ENCODE measurements at places on chromosomes 12 and 14.

GRCh38 chr12:101902641-101903040 is 25.3 kb downstream of the DRAM1 start:
- peaks cover 5% of the 10 kb centered on the region for H3K4me1 ChIP-seq
- no peak overlapping the region for H3K4me3 ChIP-seq
- peak overlapping the region; percentile 38 for H3K27ac ChIP-seq
- no peaks in the 10 kb centered on the region for H3K27me3 ChIP-seq

DNA sequence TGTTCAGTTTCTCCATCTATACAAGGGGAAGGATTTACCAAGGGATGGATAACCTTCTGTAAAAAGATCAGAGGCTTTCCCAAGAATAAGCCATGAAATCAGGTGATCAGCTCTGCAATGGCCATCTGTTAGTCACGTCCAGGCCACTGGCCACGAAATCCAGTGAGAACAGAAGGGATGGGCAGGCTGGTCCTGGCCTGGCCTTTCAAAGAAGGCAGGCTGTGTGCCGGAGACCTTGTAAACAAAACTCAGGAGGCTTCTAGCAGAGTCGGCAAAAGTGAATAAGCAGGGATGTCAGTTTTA is 68.5 kb downstream of the RNF34 start:
- H3K27me3 ChIP-seq: no peaks in the 10 kb centered on the region
- DNase-seq: no peak
- H3K4me1 ChIP-seq: peaks cover 18% of the 10 kb centered on the region
- H3K36me3 ChIP-seq: peaks cover 11% of the 10 kb centered on the region
- H3K4me3 ChIP-seq: no peak overlapping the region

- DNase-seq: peak; percentile 25
- no peak within 1 kb of the TSS for H3K27ac ChIP-seq
- no peaks in the 10 kb centered on the region for H3K36me3 ChIP-seq
- no peak within 1 kb of the TSS for H3K4me3 ChIP-seq
- H3K27me3 ChIP-seq: peaks cover 32% of the 10 kb centered on the region
These were observed at the start of gene KIF5A for GRCh38 chr12:57549909-57550640. KIF5A (plus strand) TSS chr12:57550044; CDS start chr12:57550272, 228 bp downstream.

DNA sequence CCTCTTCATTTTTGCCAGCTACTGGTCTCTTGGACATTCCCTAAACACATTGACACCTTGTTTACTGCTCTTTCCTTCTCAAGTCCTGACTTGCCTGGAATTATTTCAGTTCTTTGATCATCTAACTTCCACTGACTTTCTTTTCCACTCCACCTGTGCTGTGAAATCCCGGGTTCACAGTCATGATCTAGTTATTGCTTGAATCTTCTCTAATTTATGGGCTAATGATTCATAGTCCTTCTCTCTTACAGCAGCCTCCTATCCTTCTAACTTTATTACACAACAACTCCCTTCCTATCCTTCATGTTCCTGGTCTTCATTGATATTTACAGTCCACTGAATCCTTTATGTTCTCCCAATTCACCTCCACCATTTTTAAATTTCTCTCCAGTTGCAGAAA is 260.1 kb downstream of the C12orf75 start:
- no peak overlapping the region for H3K27ac ChIP-seq
- H3K27me3 ChIP-seq: peaks cover 2% of the 10 kb centered on the region
- peaks cover 3% of the 10 kb centered on the region for H3K4me1 ChIP-seq
- no peak for DNase-seq

GRCh38 chr12:6696690-6697583 is 3.7 kb downstream of the PIANP start:
- H3K36me3 ChIP-seq: no peaks in the 10 kb centered on the region
- no peak overlapping the region for H3K4me3 ChIP-seq
- no peaks in the 10 kb centered on the region for H3K4me1 ChIP-seq
- DNase-seq: no peak
- peaks cover 47% of the 10 kb centered on the region for H3K27me3 ChIP-seq
- no peak overlapping the region for H3K27ac ChIP-seq

GRCh38 chr12:121514184-121514742 is 66.6 kb downstream of the KDM2B start:
- H3K36me3 ChIP-seq: peaks cover 47% of the 10 kb centered on the region
- H3K27me3 ChIP-seq: no peaks in the 10 kb centered on the region
- DNase-seq: no peak
- no peaks in the 10 kb centered on the region for H3K4me1 ChIP-seq
- peak overlapping the region; percentile 45 for H3K27ac ChIP-seq
- H3K4me3 ChIP-seq: no peak overlapping the region
